ENCODE measurements at places on chromosomes 13 and 19. TPM values are rescaled to one million over a fixed set of nuclear protein-coding genes. Genes with fewer than 3 reads are reported as not detected.

Gene HMG20B
- total RNA-seq, result 44.5 TPM

Gene RAB20
- total RNA-seq, result 15.0 TPM

Gene ZNF837
- 2.8 TPM for total RNA-seq

Gene RYR1
- 0.57 TPM for total RNA-seq

Gene YJEFN3
- 2.0 TPM for total RNA-seq

Gene KLF1
- total RNA-seq, result not detected

Gene PDE4C
- 1.7 TPM for total RNA-seq

Gene PAN3
- total RNA-seq, result 33.8 TPM

Gene RNF113B
- total RNA-seq, result not detected

Gene NCR1
- not detected for total RNA-seq

Gene CNOT3
- total RNA-seq, result 41.2 TPM

Gene CCDC70
- not detected for total RNA-seq

Gene PDX1
- total RNA-seq, result not detected

Gene GRK1
- 0.07 TPM for total RNA-seq

Gene SERP2
- total RNA-seq, result 11.8 TPM

Gene APC2
- total RNA-seq, result 0.22 TPM

Gene ZNF844
- 28.1 TPM for total RNA-seq

Gene FXYD7
- 1.3 TPM for total RNA-seq

Gene NBEA
- total RNA-seq, result 9.5 TPM

Gene ACP7
- total RNA-seq, result not detected

Gene ABHD13
- total RNA-seq, result 9.8 TPM

Gene KASH5
- not detected for total RNA-seq

Gene SYNE4
- 0.43 TPM for total RNA-seq

Gene PTPRH
- total RNA-seq, result 3.2 TPM

Gene IFNL1
- not detected for total RNA-seq

Gene TYROBP
- 36.7 TPM for total RNA-seq

Gene ZNF419
- total RNA-seq, result 11.3 TPM

Gene MAP4K1
- total RNA-seq, result 5.6 TPM

Gene C19orf67
- total RNA-seq, result not detected

Gene PRODH2
- total RNA-seq, result not detected

Gene KLK3
- not detected for total RNA-seq

Gene TMEM38A
- 7.5 TPM for total RNA-seq

Gene PSG6
- not detected for total RNA-seq

Gene C13orf42
- not detected for total RNA-seq

Gene MTUS2
- total RNA-seq, result 3.0 TPM

Gene PRMT1
- total RNA-seq, result 125 TPM

Gene CYP4F2
- total RNA-seq, result not detected

Gene KLK14
- not detected for total RNA-seq

Gene ACER1
- not detected for total RNA-seq

Gene ELOF1
- 57.4 TPM for total RNA-seq

Gene LGALS4
- total RNA-seq, result 0.57 TPM

Gene WTIP
- 36.5 TPM for total RNA-seq

Gene MBD3L2
- total RNA-seq, result not detected

Gene PTH2
- not detected for total RNA-seq

Gene COMMD6
- total RNA-seq, result 296 TPM

Gene ZNF560
- total RNA-seq, result 0.10 TPM

Gene PLEKHF1
- 13.8 TPM for total RNA-seq

Gene FBN3
- 0.11 TPM for total RNA-seq

Gene KLK7
- total RNA-seq, result 0.97 TPM
